Immature natural killer cell (primary cell): ENCODE measurements at places on chromosomes 12 and 14. TPM values are rescaled to one million over a fixed set of nuclear protein-coding genes. Genes with fewer than 3 reads are reported as not detected.

The ATG14 gene
- 3.2 TPM for polyA plus RNA-seq

The NKX2-1 gene
- polyA plus RNA-seq, result not detected

DNA sequence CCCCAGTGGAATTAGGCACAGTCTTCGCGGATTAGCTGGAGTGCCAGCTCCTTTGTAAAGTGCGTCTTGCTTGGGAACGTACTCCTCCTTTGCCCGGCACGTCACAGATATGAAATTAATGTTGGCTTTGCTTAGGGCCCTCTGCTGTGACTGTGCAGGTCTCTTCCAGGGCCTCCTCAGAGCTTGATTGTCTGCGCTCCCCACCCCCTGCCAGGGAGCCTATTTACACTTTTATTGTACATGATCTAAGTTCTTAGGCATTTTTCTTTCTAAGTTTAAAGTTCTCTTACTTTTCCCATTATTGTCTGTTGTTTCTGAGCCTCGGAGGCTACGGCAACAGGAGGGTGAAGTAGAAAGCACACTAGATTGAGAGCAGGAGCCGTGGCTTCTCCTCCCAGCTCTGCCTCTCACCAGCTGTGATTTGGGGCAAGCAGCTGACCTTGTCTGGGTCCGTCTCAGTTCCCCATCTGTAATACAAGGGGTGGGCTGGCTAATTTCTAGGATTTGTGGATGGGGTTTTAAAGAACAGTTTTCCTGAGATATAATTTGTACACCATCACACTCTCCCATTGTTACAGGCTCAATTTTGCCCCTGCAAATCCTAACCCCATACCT, 81.8 kb downstream of the TSPAN9 start:
- no peak for DNase-seq
- no peak overlapping the region for H3K4me3 ChIP-seq
- H3K4me1 ChIP-seq, result no peaks in the 10 kb centered on the region

- no peak for DNase-seq
- peak overlapping the region; percentile 97 for H3K27ac ChIP-seq
- H3K36me3 ChIP-seq, result peaks cover 15% of the 10 kb centered on the region
- H3K4me3 ChIP-seq, result peak overlapping the region; percentile 100
- H3K4me1 ChIP-seq, result peaks cover 30% of the 10 kb centered on the region
These were observed 604 bp upstream of the MAGOHB start for GRCh38 chr12:10614056-10614370.
